ENCODE measurements at places on chromosomes 4 and X. TPM values are rescaled to one million over a fixed set of nuclear protein-coding genes. Genes with fewer than 3 reads are reported as not detected.

SHROOM4 gene
- 25.5 TPM for total RNA-seq

FHDC1 gene
- 0.97 TPM for total RNA-seq

DNA sequence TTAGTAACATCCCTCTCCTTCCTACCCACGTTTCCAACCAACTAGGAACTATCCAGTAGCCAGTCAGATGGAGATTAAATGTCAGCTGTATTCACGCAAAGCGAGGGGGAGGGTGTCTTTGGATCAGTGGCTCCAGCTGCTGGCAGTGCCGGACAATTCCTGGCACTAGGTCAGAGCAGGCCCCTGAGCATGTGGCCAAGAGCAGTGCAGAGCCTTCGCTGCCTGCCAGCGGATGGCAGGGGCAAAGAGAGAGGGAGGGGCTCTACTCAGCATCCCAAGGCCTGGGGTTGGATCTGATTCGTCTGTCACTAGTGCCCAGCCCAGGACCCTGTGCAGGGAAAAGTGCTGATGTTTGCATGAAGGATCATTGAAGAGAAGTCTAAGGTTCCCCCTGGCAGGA, 28.7 kb upstream of the JAKMIP1 start:
- H3K27me3 ChIP-seq, result no peaks in the 10 kb centered on the region
- H3K4me3 ChIP-seq, result no peak overlapping the region
- no peak for DNase-seq

- H3K27me3 ChIP-seq, result peaks cover 30% of the 10 kb centered on the region
- H3K4me3 ChIP-seq, result no peak overlapping the region
- no peaks in the 10 kb centered on the region for H3K36me3 ChIP-seq
These were observed 671.4 kb downstream of the ZNF674 start for GRCh38 chrX:45873781-45874180.

DNA sequence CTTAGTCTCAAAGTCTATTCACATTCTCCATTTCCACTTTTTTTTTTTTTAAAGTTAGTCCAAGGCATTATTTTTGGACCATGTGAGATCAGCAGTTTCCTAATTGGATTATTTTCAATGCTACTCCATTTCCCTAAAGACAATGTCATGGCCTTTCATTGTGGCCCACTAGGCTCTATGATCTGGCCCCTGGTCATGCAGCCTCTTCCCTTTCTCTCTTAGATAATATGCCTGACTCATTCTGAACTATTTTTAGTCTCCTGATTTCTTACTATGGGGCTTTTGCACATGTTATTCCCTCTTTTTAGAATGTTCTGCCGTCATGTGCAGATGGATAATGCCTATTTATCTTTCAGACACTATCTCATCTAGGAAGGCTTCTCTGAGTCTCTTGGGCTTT, 157.3 kb downstream of the TMA16 start:
- no peak overlapping the region for H3K27ac ChIP-seq
- H3K4me3 ChIP-seq, result no peak overlapping the region
- no peaks in the 10 kb centered on the region for H3K4me1 ChIP-seq

DNA sequence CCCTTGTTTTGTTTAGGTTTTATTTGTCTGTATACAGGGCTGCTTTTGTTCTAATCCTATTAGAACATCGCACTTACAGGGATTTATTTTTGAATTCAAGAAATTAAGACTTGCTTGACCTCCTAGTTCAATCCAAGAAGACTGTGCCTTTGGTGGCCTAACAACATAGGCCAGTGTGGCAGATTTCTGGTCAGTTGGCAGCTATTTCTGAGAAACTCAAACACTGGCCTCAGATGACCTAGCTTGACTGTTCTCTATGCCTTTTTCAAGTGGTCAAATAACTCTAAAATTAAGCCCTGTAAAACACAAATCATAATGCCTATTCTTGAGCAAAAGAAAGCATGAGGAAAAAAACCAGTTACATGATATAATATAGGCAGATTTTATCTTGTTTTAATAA, 89.3 kb upstream of the GPR34 start:
- H3K27ac ChIP-seq, result no peak overlapping the region
- no peak overlapping the region for H3K4me3 ChIP-seq
- no peaks in the 10 kb centered on the region for H3K4me1 ChIP-seq
- no peaks in the 10 kb centered on the region for H3K27me3 ChIP-seq

DNA sequence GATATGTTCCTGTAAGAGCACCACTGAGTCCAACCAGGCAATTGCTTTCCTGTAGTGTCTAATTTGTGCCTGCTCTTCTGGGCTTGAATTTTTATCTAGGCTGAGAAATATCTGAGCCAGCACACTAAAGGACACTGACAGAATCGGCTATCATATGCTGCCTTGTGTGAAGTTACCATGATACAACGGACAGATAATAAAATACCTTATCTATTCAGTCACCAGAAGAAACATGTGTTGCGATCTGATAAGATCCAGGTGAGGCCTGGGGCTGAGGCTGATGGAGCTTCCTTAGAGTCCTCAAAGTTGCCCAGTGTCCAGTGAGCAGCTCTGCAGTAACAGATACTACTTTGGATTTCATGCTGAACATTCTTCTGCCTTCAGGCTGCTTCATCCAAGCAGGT, 111.8 kb downstream of the ZNF518B start:
- H3K36me3 ChIP-seq, result no peaks in the 10 kb centered on the region
- no peaks in the 10 kb centered on the region for H3K27me3 ChIP-seq
- DNase-seq, result no peak
- H3K27ac ChIP-seq, result no peak overlapping the region
- no peak overlapping the region for H3K4me3 ChIP-seq
- H3K4me1 ChIP-seq, result no peaks in the 10 kb centered on the region

GRCh38 chr4:24464566-24464965, 119.8 kb downstream of the DHX15 start:
- no peak for DNase-seq
- no peaks in the 10 kb centered on the region for H3K4me1 ChIP-seq
- H3K4me3 ChIP-seq, result no peak overlapping the region
- H3K36me3 ChIP-seq, result no peaks in the 10 kb centered on the region
